Right lung (tissue), 10 donors: ENCODE measurements at places on chromosomes 12 and 14.

GRCh38 chr14:74934041-74934440 lies 11.0 kb upstream of the RPS6KL1 start:
- DNase-seq, result no peak

DNA sequence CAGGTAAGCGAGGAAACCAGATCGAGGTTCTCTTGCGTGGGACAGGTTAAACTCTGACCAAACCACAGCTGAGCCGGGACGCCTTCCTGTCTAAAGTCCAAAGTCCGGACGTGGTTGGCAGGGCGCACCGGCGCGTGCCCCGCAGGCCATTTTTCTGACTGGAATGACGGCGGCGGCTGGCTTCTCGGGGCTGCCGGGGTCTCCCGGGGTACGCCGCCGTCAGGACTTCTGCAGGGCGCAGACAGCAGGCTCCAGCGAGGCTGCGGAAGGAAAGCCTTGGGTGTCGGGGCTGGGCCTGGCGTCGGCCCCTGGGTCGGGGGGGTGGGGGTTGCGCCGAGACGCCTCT lies 32.8 kb downstream of the MIA2 start:
- no peak for DNase-seq

GRCh38 chr12:1579651-1580435 lies 14.5 kb downstream of the FBXL14 start:
- no peak for DNase-seq

GRCh38 chr12:20808521-20808920 lies 2.0 kb upstream of the SLCO1B3 start:
- no peak for DNase-seq

DNA sequence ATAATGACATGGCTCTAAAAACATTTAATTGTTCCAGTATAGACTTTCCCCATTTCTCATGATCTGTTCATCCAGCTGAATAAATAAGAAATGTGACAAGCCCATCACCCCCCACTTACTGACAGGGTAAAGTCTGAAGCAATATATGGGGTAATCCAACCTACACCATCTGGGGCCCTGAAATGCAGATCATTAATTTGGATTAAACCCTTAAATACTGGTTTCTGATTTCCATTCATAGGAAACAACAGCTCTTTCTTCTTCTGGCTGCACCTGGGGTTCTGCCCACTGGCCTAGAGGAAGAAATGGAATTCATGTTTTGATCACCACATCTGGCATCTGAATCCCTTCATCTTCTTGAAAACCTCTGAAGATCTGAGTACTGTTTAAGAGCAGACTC lies 39.3 kb upstream of the ACSM4 start:
- no peak for DNase-seq

GRCh38 chr12:71441836-71442566 lies 2.4 kb downstream of the LGR5 start:
- DNase-seq, result no peak

DNA sequence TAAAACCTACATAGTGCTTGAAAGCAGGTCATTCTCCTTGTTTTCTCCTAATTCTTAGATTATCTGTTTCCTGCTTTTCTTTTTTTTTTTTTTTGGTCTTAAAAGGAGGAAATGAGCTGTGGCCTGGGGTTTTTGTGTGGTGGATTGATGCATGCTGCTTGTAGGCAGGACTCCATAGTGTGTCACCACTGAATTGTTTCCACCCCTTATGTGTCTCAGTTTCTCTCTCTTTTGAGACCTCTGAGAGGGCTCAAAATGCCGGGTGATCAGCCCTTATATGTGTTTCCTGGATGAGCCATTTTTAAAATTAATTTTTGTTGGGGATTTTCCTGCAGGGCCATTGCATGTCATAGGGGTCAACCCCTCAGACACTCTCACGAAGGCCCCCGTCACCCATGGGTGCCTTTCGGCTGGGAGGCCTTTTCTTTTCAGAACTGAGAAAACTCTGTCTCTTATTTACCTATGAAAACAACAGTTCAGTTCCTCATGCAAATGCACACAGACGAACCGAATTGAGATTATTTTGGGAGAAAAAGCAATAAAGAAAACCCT lies 32.0 kb upstream of the LRRK2 start:
- no peak for DNase-seq

GRCh38 chr12:74641694-74642093 lies 104.1 kb downstream of the ATXN7L3B start:
- no peak for DNase-seq

DNA sequence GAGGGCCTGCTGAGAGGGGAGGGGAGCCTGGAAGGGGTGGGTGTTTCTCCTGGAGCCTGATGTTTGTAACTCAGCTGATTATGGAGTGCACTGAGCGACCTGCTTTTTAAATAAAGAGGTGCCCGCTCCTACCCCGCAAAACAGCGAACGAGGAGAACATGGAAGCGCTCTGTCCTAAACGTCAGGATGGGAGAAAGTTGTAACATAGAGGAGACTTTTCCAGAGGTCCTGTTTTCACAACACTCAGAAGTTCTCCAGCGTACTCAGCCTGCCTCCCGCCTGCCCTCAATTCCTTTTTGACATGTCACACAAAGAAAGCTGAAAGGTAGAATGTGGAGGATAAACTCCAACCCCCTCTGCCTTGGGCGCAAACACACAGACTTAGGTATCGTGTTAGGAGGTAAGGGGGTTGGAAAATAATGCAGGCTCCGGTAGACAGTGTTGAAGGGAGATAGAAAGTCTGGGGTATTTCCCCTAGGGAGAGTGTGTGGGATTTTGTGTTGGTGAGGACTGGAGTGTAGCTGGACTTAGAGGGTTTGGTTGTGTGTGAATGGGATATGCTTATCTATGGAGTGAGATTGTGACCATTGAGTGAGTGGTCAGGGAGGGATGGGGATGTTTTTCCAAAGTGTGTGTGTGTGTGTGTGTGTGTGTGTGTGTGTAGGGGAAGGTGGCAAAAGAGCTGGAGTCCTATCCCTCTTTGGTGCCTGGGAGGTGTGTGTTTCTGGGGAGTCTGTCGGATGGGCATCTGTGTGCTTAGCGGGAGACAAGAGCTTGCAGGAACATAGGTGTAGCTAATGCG lies 2.1 kb downstream of the NTF3 start:
- no peak for DNase-seq

- no peak for DNase-seq
Measured at GRCh38 chr14:60655898-60656685, 6.8 kb upstream of the SIX1 start.

GRCh38 chr12:97359021-97359690 lies 103.4 kb upstream of the RMST start:
- no peak for DNase-seq

DNA sequence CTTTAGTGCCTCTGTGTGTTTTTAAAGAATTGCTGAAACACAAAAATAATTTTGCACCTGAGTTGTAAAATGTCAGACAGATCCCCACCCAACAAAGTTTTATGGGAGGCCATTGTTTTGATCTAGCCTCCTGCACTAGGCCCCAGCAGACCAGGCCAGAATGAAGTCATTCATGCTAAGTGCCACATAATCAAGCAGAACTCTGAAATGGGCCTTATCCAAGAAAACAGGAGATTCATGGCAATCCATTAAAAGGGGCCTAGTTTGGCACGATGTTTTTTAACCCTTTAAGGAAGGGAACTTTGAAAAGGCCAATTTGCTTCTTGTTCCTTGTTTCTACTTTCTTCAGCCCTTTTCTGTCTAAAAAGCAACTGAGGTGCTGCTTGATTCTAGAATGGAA lies 260.9 kb downstream of the ITPR2 start:
- peak; percentile 7 for DNase-seq

DNA sequence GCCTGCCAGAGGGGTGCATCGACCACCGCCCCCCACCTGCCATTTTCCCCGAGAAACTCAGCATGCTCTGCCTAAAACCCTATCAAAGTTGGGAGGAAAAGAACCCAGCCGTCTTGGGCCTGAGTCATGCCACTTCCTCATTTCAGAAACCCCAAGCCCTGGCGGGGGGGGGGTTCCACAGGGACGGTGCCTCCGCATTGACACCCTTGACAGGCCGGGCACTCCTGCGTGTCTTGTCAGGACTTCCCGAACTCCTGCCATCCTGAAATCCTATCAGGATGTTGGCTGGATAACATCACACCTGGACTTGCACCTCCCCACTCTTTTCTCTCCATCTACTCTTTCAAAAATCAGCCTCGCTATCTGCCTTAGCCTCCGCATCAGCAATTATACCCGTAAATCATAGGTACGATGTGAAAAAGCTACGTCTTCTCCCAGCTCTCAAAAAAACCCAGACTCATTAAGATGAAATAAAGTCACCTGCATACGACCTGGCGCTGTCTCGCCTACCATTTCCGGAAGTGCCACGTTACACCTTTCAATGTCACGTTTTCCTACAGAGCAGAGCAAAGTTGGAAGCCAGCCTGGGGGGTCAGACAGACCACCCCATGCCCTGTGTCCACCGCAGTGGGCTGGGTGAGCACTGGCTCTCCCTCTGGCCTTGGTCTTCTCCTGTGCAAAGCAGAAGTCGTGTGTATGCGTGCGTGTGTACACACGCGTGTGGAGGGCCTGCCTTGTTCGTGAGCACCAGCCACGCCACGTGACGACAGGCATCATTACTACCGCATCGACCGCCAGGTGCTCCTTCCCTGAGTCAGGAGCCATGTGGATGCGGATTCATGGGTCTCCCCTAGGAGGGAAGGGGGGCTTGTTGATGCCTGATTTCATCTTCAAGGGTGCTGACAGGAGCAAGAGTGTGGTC lies 96.7 kb downstream of the RFLNA start:
- DNase-seq, result no peak

GRCh38 chr12:3491938-3492792 lies 1.2 kb downstream of the PRMT8 start:
- peak; percentile 70 for DNase-seq

DNA sequence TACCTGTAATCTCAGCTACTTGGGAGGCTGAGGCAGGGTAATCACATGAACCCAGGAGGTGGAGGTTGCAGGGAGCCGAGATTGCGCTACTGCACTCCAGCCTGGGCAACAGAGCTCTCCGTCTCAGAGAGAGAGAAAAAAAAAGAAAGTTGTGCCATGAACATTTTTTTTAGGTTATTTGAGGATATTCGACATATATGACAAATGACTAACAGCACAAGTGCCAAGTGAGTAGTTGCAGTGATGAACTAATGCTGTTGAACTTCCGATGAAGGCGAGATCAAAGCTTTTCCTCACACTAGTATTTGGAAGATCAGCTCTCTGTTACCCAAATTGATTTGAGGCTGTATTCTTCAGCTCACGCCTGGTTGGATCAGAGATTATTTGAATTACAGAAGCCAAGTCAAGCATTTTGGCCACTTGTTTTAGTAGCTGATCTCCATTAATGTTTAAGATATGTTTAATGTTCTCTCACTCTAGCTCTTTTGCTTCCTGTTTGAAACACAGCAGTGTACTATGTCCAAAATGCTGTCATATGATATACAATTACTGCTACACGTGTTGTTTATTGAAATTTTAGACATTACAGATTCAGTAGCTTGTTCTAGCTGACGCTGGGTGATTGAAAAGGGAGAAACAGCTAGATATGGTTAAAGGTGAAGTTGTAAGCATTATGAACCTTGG lies 43.4 kb downstream of the WDR20 start:
- DNase-seq, result peak; percentile 18

- DNase-seq, result no peak
Measured at GRCh38 chr14:99252940-99253868, 18.8 kb downstream of the BCL11B start.

GRCh38 chr12:56425193-56425592 lies 24.0 kb downstream of the TIMELESS start:
- no peak for DNase-seq

- no peak for DNase-seq
Measured at GRCh38 chr14:106372870-106373652, 846.7 kb downstream of the TMEM121 start.

DNA sequence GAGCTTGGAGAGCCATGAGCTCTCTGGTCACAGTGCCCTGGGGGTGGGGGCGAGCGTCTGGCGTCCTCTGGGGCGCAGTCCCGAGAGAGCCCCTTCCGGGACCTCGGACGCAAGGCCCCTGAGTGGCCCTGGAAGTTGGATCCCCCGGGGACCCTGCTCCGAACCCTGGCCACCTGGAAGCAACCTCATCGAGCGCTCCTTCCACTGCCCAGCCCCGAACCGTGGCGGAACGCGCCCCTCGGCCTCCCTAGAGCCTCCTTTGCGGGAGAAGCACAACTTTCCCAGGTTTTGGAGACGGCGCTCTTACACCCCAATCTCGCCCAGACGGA lies 1.2 kb downstream of the NOS1 start:
- no peak for DNase-seq

DNA sequence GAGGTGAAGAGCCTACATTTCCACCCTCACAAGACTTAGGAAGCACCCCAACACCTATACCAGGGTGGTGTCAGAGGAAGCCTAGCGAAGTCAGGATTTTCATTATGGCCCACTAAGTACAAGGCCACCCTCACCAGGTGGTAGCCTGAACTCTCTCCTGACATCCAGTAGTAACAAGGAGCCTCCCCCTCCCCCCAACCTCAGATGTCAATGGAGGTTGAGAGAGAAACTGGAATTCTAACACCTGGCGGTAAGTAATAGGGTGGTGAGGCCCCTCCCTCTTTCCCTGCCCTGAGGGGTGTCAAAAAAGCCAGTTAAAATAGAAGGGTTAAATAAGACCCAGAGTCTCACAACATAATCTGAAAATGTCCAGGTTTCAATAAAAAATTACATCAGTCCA lies 37.6 kb downstream of the SINHCAF start:
- DNase-seq, result no peak

DNA sequence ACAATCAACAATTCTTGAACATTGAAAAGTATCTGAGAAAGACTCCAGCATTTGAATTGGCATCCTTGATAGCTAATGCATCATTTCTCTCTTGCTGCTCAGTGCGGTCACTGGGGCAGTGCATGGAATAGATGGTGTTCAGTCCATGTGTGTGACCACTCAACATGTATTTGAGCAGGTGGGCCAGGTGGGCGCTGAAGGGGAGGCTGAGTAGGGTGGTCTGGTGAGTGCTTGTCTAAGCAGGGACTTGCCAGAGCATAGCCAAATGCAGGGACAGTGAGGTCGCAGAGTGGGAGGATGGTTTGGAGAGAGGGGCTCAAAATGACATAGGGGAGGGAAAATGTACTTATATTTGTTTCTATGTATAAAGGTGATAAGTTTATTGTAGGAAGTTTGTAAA lies 409.0 kb downstream of the TMEM121 start:
- no peak for DNase-seq

DNA sequence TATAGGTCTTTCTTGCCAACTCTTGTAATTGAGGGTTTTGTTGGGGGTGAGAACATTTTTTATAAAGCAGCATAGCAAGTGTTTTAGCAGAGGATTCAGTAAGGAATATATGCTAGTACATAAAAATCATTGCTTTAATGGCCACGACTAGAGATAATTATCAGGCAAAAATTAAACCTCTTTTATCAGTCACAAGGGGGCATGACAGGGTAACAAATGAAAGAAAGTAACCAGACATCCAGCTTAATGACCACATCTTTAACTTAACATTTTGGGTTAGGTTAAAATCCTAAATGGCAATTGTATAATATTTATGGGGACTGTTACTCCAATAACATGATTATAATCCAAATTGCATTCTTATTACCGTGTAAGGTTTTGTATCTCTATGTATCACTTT lies 119.6 kb downstream of the LRRIQ1 start:
- DNase-seq, result peak; percentile 6
